ENCODE measurements at places on chromosomes 4 and X.

GRCh38 chr4:147791865-147792264, 60.0 kb downstream of the ARHGAP10 start:
- peak; percentile 3 for DNase-seq

DNA sequence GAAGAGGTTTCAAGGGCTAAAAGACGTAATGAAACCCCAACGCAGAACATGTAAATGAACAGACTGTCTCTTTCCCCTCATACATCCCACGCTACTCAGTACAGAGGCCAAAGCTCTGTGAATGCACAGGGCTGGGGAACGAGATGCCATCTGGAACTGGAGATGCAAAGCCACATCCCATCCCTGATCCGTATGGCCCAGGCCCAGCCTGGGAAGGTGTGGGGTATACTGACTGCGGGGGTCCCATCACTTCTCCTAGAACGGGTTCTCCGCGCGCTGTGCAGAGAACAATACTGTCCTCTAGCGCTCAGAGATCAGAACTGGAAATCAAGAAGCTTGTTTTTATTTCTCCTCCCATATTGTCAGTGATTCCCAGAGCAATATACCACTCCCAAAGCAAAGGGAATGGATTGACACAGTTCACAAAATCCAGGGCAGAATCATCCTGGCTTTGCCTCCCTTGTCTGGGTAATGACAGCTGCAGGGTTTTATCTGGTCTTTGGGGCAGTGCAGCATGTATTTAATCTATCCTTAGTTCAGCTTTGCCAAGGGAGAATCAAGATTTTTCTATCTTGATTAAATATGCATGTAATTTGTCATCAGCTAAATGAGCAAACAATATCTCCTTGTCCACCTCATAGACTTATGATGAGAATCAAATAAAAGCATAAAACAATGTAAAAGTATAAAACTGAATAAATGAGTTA, 47.3 kb upstream of the TLR3 start:
- DNase-seq, result peak; percentile 9

GRCh38 chrX:54427837-54428424, 12.3 kb upstream of the TSR2 start:
- no peak for DNase-seq

- DNase-seq, result no peak
Observed at GRCh38 chr4:112370466-112370865, 73.3 kb downstream of the ALPK1 start.

DNA sequence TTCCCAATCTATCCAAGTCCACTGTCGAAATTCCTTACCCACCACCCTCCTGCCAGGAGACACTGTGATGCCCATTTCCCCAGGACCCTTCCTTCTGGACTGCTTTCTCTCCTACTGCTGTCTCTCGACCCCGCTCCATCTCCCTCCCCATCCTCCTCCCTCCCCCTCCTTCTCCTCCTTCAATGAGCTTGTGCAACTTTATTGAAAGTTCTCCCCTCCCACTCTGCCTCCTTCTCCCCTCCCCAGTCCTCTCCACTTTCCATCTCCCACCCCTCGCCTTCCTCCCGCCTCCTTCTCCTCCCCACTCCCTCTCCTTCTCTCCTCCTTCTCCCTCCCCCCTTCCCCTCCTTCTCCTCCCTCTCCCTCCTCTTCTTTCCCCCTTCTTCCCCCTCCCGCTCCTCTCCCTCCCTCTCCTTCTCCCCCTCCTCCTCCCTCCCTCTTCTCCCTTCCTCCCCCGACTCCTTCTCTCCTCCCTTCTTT, 116.6 kb upstream of the FAT1 start:
- no peak for DNase-seq

DNA sequence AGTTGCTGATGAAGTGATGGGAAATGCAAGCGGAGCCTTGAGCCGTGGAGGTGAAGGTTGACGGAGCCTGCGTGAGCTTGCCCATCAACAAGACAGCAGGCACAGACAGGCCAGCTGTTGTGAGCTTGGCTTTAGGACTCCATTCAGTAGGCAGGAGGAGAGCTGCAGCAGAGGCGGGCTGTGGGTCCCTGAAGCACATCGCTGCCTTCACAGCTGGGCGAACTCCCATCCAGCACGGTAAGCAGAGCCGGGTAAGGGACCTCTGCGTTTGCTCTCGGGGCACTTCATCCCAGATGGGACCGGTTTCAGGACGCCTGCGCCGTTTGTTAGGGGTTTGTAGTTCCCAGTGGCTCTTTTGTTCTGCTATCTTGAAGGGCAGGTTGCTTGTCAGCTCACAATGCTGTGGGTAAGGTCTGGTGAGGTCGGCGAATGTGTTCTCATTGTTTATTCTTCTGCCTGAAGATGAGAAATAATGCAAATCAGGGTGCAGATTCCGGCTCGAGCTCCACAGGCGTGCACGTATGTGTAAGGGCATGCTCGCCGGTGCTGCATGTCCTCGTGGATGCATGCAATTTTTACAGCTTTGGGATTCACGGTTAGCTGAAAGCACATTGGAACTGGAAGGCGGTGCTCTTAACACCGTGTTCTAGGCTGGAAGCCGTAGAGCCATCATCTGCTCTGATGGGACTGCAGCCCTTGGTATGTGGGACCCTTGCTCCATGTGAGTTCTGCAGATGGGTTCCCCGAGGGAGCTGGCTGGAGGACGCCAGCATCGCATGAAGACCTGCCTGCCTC, 54.6 kb upstream of the CLDN34 start:
- DNase-seq, result no peak

DNA sequence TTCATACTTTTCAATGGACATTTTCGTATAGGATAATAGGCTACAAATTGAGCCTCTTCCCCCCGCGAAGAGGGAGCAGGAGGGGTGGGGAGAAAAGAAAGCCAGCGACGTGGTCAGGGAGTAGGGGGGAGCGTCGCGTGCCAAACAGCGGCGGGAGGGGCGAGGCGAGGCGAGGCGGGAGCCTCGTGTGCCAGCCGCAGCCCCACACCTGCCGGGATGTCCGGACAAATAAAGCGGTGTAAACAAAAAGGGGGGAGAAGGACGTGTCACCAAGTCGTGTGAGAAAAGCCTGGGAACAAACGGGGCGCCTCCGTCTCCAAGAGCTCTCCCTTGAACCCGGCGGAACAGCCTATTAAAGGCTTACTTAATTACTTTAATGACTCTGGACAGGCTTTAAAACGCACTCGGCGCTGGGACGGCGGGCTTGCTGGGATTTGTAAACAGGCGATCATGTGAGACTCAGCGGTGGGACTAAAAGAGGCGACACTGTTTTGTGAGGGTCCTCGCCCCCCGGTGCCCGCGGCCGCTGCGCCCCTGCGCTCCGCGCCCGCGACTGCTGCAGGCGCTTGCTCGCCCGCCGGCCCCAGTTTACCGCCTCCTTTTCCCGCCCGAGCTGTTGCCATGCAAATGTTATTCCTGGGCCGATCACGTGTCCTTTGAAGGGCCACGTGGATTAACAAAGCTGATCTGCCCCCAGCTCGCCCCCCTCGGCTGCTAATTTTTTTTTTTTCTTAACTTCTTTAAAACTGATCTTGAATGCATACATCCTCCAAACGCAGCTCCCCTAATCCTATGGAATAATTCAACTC, at the start of gene HELT:
Gene HELT (plus strand): TSS at position 527 of the 809 bp plus-strand sequence. CDS start 439 bp downstream, outside the sequence.
- no peak for DNase-seq

DNA sequence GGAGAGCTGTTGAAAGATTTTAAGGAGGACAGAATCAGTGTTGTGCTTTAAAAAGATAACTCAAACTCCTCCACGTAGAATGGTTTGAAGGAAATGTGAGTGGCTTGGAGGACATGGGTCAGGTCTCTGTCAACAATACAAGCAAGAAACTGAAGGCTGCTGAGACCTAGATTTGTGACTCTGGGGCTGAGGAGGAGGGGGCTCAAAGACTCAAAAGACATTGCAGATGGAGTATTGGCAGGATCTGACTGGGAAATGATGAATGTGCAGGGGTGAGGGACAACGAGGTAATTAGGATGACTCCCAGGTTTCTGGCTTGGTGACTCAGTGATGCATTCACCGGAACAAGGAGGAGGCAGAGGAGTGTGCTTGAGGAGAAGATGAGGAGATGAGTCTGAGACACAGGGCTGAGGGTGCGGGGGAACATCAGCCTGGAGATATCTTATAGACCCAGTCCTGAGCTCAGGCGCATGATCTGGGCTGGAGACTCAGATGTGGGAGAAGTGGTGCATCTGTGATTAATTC, 3.3 kb upstream of the RPS4X start:
- no peak for DNase-seq

DNA sequence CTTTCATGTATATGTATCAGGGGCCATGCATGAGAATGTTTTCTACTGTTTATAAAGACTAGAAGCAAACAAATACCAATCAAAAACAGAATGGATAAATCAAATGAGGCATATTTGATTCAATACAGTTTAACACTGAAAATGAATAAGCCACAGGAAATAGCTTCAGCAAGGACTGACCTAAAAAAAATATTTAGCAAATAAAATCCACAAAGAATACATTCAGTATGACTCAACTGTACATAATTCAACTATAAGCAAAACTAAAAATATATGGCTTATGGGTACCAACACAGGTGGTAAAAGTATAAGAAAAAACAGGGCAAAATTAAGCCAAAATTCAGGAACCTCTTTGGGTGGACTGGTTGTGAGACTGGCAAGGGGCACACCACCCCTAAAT, 112.9 kb downstream of the KCNIP4 start:
- no peak for DNase-seq

GRCh38 chr4:78414116-78414515, 137.5 kb upstream of the ANXA3 start:
- no peak for DNase-seq

GRCh38 chr4:82578935-82579334, 17.1 kb upstream of the TMEM150C start:
- DNase-seq, result peak; percentile 20

DNA sequence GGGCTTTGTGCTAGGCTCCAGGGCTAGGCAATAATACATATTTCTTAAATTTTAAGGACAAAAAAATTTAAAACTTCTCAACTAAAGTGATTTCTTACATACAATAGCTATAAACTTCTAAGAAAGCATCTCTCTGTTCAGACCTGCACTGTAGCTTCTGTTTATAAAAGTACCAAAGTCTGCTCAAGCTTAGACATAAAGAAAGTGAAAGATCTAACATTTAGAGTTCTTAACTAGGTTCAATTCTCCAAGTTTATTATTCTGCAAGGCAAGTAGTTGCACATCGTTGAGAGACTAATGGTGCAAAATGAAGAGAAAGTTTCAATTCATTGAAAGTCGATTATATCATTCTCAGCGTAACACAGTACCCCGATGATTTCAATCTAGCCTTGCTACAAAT, 857.4 kb upstream of the HTR2C start:
- no peak for DNase-seq

- no peak for DNase-seq
Observed at GRCh38 chr4:54038056-54038455, 26.3 kb downstream of the CHIC2 start.

DNA sequence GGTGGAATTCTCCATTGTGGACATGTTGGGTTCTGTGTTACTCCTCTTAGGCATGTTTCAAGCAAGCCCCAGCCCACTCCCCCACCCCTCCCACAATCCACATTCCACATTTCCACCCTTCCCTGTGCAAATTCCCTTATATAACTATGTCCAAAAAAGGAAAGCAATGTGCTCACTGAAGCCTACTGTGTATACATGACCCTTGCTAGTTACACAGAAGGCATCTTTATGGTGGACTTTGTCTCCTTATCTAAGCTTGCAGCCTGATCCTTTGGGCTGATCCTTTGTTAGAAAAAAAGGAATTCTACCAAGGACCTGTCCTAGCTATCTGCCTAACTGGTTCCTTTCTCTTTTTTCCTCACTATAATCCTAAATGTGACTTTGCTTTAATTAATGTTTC, 796.8 kb downstream of the NLGN4X start:
- no peak for DNase-seq

DNA sequence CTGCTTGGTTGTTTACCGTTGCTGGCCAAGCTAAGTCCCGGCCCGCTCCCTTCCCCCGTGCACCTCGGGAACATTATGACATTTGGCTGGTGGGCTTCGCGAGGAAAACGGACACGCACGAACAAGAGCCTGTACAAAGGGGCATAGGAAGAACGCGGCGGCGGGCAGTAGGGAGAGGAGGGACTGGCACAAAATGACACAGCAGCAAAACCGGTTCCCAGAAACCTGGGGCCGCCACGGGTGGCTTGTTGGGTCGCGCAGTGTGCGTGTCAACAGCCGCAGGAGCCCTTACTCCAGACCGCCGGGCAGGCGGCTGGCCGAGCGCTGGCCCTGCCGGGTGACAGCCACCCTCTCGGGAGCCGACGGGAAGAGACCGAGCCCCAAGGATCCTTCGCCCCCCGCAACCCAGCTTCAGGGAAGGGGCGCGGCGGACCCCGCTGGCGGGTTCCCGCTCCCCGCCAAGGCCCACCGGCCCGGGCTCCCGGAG, 1.6 kb upstream of the LIN54 start:
- peak; percentile 74 for DNase-seq

- DNase-seq, result peak; percentile 4
Observed at GRCh38 chrX:71493111-71493613, 39.7 kb upstream of the OGT start.

GRCh38 chrX:16785247-16786138, 773 bp upstream of the TXLNG start:
- peak; percentile 47 for DNase-seq

GRCh38 chrX:151825007-151825406, 87.7 kb upstream of the MAGEA4 start:
- no peak for DNase-seq

GRCh38 chr4:1249731-1250526, 999 bp upstream of the CTBP1 start:
- DNase-seq, result peak; percentile 36

- no peak for DNase-seq
Observed at GRCh38 chr4:8242782-8243560, 26.6 kb upstream of the HTRA3 start.

DNA sequence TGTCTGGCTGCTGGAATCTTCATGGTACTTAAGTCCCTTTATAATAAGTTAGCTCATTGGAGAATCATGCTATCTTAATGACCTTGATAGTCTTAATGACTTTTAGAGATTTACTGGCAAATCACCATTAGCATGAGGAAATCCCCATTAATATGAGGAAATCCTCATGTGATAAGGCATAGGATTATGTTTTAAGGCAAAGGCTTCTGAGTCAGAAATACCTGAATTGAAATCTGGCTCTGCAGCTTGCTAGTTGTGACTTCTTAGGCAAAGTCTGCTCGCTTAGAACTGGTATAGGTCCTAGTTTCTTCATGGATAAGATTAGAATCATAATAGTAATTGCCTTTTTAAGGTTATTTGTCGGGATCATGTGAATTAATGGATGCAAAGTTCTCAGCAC, 190.2 kb upstream of the BANK1 start:
- no peak for DNase-seq

- DNase-seq, result no peak
Observed at GRCh38 chr4:15376594-15376993, 51.2 kb upstream of the C1QTNF7 start.

GRCh38 chrX:109485470-109486340, 3.8 kb upstream of the GUCY2F start:
- peak; percentile 84 for DNase-seq

DNA sequence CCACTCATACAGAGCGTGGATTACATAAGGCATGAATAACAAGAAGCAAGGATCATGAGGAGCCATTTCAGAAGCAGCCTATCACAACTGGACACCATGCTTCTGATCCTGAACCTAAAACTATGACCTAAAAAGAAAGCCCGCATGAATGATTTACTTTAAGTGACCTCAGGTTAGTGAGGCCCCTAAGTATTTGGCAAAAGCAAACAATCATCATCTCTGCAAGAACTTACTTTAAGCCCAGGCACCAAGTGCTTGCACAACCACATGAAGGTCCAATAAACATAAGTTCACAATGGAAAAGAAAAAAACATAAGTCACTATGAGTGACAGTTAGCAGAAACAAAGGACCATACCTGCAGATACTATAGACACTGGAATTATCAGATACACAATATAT, 7.9 kb upstream of the MBTPS2 start:
- no peak for DNase-seq

- peak; percentile 31 for DNase-seq
Observed at GRCh38 chrX:116499780-116500179, 37.0 kb upstream of the CT83 start.

All from HT-29 (cell line).